Suppressor macrophage treated with lipopolysaccharide for 4 hours (primary cell): ENCODE measurements at places on chromosomes 2 and 18.
A peak's percentile ranks its signal among the peaks of the same experiment; 100 is the strongest.

GRCh38 chr18:54127759-54128378 lies 96.6 kb downstream of the MBD2 start:
- DNase-seq, result peak; percentile 62

- no peak for DNase-seq
Observed at GRCh38 chr2:42916324-42916723, 123.9 kb upstream of the HAAO start.

- no peak for DNase-seq
Observed at GRCh38 chr18:24506175-24506574, 45.7 kb downstream of the HRH4 start.

DNA sequence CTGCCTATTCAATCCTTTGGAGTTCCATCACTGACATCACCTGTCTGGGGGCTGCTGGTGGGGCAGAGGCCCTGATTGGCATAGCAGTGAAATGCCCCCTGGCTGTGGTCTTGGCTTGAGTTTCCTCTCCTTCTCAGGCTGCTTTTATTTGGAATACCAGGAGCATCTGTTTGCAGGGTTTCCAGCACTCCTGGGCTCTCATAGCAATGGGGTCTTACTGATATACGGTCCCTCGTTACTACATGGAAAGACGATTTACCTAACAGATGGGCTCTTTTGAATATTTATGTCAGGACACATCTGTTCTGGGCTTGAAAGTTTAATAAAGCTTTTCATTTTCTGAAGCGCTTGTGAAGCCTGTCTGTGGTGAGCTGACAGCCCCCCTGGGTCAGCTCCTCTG lies 230.3 kb downstream of the SLC4A3 start:
- DNase-seq, result no peak
